ENCODE measurements at places on chromosomes 2 and 18.

- no peak for DNase-seq
These were observed 517 bp downstream of the GCFC2 start for GRCh38 chr2:75710220-75710576.

GRCh38 chr2:96899413-96899741 lies 29.5 kb upstream of the SEMA4C start:
- no peak for DNase-seq

DNA sequence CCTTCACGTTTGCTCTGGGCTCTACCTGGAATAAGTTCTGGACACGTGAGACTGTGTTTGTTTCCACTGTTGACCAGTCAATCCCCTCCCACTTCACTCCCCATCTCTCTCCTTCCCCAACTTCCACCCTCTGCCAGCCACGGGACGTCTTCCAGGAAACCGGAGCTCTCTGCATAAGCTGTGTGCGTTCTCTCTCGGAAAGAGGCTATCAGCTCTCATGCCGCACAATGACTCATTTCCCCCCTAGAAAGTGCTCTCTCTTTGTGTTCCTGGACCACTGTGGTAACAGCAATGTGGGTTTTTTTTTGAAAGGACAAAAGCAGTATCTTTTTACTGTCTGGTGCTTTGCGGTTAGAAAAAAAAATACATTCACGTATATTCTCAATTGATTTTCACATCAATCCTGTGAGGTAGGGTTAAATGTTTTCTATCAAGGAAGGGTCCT lies 10.2 kb downstream of the PROKR1 start:
- peak; percentile 10 for DNase-seq

DNA sequence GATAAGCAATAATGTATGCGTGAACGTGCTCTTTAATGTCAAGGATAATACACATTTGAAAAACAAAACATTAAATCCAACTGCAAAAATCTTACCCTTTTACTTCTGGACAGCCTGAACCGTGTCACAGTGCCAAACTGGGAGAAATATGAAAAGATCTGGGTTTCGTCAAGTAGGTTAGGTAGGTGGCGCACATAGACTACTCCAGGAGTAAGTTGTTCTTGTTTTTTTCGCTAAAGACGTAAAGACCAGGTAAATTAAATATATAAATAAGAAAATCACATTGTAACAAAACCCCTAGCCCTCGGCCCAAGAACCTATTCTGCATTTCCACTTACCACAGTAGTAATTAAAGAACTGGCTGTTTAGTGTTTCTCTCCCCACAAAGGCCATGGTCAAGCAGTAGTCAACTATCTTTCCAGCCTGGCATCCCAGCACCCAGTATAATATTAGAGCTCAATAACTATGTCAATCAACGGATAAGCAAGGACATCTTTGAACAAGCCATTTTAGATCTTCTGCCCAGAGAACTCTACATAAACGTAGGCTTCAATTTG lies 1.1 kb downstream of the NIFK start:
- DNase-seq = no peak

DNA sequence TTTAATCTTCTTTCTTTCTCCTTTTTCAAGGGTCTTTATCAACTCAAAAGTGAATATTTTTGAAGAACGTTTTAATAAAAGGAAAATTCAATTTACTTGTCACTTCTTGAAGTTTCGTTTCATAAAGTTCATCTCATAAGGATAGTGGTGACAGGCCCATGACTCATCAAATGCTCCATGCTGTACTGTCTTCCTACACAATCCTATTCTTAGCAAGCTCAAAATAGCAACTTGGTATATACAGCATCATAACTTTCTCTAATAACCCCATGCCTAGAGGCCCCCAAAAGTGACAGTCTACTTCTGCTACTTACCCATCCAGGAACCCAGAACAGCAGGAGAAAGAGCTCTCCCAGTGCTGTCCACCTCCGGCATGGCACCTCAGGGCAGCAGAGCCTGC lies 7.7 kb downstream of the FBXO15 start:
- no peak for DNase-seq

- no peak for DNase-seq
These were observed 123.7 kb downstream of the QPCT start for GRCh38 chr2:37468170-37468569.
